ENCODE measurements at places on chromosomes 7 and 10.
A peak's percentile ranks its signal among the peaks of the same experiment; 100 is the strongest.

- DNase-seq = no peak
Observed at GRCh38 chr7:155911471-155912105, 99.3 kb upstream of the SHH start.

DNA sequence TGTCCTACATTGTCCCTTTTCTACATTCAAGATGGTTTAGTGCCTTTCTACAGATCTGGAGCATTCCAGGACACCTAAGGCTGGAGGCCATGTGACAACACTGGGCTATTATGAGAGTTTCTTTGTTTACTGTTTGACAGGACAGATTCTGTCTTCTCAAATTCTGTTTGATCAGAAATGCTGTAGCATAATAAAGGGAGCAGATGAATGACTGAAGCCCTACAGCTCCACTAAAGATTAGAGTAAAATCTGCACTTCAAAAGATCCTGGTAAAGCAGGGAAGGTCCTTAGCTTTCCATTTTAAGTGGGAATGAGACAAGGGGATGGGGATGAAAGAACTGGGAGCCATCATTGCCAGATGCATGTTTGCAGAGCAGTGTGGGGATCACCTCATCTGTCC is 38.4 kb downstream of the TMEM229A start:
- DNase-seq = peak; percentile 11

GRCh38 chr10:24202181-24202570 is 6.8 kb upstream of the KIAA1217 start:
- no peak for DNase-seq

- no peak for DNase-seq
Observed at GRCh38 chr7:36092221-36092771, 60.8 kb upstream of the EEPD1 start.

GRCh38 chr7:150923196-150923595 is 54.9 kb downstream of the KCNH2 start:
- no peak for DNase-seq

Measured in DMS53 (cell line).